ENCODE measurements at places on chromosomes 1 and 21. TPM values are rescaled to one million over a fixed set of nuclear protein-coding genes. Genes with fewer than 3 reads are reported as not detected.

The DMRTA2 gene
- 5.8 TPM for total RNA-seq

The CELA3B gene
- total RNA-seq: not detected

The OR2M3 gene
- total RNA-seq: 0.16 TPM

The TMEM52 gene
- 1.1 TPM for total RNA-seq

The SORT1 gene
- total RNA-seq: 48.2 TPM

The PTPRF gene
- 37.6 TPM for total RNA-seq

The GBP6 gene
- 0.47 TPM for total RNA-seq

The TIAM1 gene
- 54.1 TPM for total RNA-seq

The C1orf35 gene
- 4.1 TPM for total RNA-seq

The ALX3 gene
- total RNA-seq: 0.31 TPM

The ERICH3 gene
- total RNA-seq: 16.7 TPM

The CLCNKA gene
- not detected for total RNA-seq

The PTAFR gene
- total RNA-seq: 4.7 TPM

The HLCS gene
- total RNA-seq: 28.1 TPM

The TPTE gene
- total RNA-seq: not detected

The LRRC39 gene
- total RNA-seq: 8.0 TPM

Data from occipital lobe (tissue), 3 donors.